Neural crest cell (in vitro differentiated cells): ENCODE measurements at places on chromosomes 12 and 14. TPM values are rescaled to one million over a fixed set of nuclear protein-coding genes. Genes with fewer than 3 reads are reported as not detected.
A peak's percentile ranks its signal among the peaks of the same experiment; 100 is the strongest.

DNA sequence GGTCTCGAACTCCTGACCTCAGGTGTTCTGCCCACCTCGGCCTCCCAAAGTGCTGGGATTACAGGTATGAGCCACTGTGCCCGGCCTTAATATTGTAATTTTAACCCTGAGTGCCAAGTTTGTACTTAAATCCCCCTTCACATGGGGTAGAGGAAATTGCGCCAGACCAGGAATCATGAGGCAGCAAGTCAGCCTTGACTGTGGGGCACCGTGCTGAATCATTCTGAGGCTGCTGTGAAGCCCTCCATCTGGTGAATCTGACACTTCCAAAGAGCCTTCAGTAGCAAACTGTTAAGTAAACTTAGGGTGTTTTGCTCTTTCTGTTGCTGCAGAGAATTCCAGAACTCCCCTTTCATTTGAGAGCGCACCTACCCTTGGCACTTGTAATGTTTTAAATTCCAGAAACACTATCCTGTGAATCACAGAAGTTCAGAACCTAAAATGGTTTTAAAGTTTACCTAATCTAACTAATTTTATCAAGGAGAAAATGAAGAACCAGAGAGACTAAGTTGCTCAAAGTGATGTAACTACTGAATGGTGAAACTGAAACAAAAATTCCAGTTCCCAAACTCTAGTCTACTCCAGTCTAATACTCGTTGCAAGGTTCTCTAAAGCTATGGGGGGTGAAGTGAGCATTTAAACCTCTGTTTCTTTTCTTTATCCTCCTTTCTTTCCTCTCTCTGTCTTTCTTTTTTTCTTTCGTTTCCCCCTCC is 7.5 kb downstream of the HEBP1 start:
- no peak for DNase-seq

DNA sequence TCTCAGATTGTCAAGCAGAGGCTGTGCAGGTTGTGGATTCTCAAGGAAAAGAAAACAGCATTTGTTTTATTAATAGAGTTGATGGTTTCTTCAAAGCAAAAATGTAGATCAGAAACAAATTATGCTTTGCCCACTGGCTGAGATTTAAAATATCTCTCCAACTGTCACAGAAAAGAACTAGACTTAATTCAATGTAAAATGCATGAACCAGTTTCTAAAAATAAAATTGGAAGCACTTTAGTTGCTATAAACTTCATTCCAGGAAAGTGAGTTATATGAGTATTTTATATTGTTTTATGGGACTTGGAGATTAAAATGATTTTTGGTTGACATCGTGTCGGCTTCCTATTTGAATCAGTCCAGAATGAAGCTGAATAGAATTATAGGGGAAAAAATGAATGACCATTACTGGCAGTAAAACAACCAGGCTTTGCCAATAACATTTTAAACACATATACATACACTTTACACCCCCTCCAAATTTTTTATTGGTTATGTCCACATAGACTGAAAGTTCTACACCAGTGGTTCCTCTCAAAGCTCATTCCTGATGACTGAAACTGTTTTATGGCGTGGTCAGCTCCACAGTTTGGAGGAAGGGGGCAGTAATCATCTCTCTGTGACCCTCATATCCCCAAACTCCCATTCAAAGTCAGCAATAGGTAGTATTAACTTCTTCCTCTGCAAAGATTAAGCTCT is 55.5 kb upstream of the DAAM1 start:
- DNase-seq = no peak

DNA sequence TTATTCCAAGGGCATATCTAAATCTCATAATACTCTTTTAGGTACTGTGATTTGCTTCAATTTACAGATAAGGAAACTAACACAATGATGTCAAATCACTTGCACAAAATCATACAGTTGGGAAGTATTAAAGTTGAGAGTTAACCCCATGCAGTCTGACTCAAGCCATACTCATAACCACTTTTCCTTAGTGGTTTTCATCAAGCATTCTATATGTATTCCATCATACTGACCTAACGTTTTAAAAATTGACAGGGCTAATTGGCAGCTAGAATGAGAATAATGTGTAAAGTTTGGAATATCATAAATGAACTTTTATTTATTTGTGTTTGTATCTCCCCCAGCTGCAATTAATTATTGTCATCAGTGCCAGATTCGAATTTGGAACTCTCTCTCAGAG is 20.9 kb downstream of the PUS7L start:
- no peak for DNase-seq

DNA sequence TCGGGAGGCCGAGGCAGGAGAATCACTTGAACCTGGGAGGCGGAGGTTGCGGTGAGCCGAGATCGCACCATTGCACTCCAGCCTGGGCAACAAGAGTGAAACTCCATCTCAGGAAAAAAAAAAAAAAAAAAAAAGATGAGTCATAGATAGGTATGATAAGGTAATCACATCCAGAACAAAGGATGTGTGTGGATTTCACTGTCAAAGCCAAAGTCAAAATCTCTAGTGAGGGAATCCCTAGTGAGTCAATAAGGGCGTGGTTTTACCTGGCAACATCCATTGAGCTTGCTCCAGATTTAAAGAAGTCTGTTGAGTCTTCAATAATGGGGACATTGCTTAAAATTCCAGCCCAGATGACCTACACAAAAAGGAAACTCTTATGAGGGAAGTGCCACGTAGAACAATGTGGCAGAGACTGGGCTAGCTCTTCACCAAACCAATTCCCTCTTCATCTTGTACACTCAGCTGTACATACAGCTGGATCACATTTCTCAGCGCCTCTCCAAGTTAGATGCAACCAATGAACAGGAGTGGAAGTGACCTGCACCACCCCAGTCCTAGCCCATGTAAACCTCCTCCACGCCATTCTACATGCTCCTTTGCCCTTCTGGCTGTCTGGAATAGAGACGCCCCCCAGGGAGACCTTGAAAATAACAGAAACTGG is 23.4 kb downstream of the ALDH1L2 start:
- DNase-seq = no peak

- DNase-seq = peak; percentile 29
Measured at GRCh38 chr14:51395361-51395849, 155.4 kb downstream of the TMX1 start.

DNA sequence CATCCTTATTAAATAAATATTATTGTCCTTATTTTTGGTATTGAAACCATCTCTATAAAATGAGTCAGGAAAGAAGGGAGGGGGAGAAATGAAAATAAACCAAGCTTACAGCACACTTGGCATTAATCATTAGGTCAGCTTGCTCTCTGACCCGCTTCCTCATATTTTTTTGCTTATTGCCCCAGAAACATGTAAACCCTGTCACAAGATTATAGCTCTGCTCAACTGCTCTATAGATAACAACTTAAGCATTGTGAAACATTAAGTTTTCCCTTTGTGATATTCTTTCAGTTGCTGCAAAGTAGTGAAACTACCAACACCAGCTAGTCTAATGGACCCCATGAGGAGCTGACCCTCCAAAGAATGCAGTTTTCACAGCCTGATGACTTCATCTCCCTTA is 819.5 kb downstream of the SLC16A7 start:
- no peak for DNase-seq

GRCh38 chr14:51823706-51824105 is 36.7 kb upstream of the GNG2 start:
- no peak for DNase-seq

GRCh38 chr12:70399311-70399710 is 33.2 kb downstream of the KCNMB4 start:
- no peak for DNase-seq

DNA sequence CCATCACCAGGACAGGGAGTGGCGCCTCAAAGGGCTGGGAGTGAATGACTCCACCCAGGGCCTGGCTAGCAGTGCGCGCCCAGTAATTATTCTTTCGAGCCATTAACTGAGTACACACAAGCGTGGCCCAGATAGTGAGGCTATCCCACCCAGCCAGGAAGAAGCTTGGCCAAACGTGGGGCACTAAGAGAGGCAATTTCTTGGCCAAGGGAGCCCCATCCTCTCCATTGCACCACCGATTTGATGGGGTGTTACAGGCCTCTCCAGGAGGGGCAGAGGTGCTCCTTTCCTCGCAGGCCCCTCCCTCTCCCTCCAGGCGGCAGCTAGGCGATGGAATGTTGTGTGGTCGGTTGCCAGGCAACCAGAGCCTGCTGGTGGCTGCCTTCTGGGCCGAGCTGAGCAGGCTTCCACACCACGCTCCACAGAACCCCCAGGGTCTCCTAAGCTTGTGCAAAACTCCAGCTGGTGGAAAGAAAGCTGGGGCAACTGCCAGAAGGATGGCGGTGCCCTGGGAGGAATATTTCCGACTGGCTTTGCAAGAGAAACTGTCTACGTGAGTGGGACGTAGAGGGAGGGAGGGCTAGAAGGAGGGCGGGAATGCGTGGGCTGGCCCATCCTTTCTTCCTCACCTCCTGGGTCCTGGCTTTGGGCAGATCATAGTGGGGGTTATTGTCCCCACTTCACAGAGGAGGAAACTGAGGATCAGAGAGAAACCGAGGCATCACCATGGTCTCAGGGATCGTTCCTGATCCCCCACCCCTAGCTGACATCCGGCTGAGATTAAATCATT is at the start of gene CFAP73:
TSS of gene CFAP73 (plus strand) at position 364 of the 790 bp plus-strand sequence. CDS start at position 498, 134 bp downstream.
- DNase-seq = peak; percentile 70

Gene RPGRIP1
- total RNA-seq = not detected in 2 replicates

Gene KCNA5
- total RNA-seq = not detected in 2 replicates

Gene VRTN
- not detected in 2 replicates for total RNA-seq

Gene OTX2
- 0.77 and 0.84 TPM in 2 replicates for total RNA-seq
